Glomerular endothelial cell (primary cell): ENCODE measurements at places on chromosomes 2 and 18.

GRCh38 chr2:233061591-233062450, 1.7 kb downstream of the INPP5D start:
- no peak for DNase-seq

DNA sequence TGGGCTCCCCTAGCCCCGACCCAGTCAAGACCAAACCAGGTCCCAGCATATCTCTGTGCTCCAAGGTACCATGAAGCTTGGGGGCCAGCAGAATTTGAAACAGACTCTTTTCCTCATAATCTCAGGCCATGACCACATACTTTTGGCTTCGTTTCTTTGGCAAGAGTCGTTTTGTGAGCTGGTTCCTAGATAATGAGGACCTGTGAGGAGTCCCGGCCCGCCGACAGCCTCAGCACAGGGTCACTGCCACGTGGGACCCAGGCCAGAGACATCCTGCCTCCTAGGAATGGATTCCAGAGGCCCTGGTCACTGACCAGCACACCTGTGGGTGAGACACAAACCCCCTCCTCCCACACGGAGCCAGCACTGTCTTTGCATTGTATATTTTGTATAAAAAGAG, 73.5 kb downstream of the VAPA start:
- no peak for DNase-seq

- no peak for DNase-seq
Measured at GRCh38 chr2:62143696-62144095, 52.2 kb upstream of the B3GNT2 start.

DNA sequence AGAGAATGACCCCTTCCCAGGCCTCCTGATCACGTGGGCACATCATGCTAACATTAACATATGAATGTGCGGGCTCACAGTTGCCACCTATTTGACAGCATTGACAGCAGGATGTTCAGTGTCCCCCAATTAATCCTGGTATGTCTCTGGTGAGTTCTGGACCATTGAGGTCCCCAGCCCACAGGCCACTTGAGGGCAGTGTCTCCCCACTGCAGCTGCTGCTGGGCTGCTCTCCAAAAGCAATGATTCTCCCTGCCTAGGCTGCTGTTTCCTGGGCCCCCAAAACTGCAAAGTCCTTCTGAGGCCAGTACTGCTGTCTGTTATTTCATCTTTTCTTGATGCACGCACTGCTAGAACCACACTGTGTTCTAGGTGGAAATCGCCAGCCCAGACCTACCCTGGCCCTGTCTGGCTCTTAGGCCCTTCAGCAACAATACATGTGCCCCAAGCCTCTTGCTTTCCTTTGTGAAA, 52.7 kb upstream of the MAPK4 start:
- no peak for DNase-seq

DNA sequence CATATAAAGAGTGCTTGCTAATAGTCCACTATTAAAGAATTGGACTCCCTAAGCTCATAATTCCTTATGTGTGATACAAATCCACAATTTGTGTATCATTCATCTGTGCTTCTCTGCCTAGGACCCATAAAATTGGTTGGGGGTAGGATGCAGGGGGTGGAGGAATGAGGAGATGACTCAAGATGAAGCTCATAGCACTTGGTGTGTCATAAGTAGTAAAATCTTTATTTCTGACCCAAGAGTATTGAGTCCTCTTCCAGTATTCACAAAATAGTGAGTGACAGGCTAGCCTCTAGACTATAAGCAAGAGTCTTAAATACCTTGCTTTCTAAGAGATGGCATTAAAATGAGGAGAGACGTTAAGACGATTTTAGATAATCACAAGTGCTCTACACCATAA, 390.9 kb upstream of the CDH19 start:
- DNase-seq, result no peak

DNA sequence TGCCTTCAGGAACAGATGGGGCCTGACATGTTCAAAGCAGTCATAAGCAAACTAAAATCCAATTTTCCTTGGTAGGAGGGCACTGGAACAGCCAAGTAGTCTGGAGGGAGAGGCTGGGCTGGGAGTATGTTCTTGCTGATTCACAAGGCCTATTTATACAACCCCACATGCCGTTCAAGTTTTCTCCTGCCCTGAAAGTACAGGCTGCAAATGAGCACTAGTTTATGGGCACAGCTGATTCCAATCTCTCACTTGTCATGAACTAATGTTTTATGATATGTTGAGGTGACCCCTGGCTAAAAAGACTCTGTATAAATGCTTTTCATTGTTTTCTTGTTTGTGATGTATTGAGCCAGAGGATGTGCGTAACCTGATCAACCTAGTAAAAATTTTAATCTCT, 183.4 kb upstream of the SRD5A2 start:
- DNase-seq, result no peak

- no peak for DNase-seq
Measured at GRCh38 chr2:25794544-25795276, 83.6 kb downstream of the ASXL2 start.

DNA sequence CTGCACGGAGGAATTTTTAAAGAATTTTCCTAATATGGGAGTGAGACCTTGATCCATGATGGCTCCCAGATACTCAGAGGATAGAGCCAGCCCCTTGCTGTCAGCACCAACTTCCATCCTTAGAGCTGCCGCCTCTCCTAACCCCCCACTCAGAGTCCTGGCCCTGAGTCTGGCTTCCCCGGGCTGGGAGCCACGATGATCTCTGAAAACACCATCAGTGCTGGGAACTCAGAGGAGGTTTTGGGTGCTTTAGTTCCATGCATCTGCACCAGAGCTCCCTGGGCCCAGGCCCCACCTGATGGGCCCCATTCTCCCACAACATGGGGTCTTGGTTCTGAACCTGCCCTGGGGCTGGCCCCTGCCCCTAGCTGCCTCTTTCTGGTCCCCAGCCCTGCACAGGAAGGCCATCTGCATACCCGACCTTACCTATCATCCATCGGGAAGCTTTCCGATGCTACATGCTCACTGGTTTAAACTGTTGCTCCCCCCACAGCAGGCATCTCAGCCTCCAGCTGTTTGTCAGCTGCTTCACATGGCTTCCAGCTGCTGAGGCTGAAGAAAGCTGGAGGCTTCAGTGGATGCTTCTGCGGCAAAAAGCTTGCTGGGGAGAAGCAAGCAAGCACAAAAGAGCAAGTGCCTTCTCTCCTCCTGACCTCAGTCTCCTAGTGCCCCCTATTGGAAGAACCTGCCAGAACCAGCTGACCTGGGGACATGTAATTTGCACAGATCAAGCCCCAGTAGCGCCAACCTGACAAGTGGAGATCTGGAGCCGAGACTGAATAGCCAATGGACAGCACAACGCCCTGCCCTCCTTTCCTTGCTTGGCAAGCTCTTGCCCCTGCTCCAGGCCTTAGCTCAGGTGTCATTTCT, 24.2 kb upstream of the RHOB start:
- no peak for DNase-seq

GRCh38 chr18:47345291-47345690, 93.8 kb upstream of the SKOR2 start:
- DNase-seq, result no peak

DNA sequence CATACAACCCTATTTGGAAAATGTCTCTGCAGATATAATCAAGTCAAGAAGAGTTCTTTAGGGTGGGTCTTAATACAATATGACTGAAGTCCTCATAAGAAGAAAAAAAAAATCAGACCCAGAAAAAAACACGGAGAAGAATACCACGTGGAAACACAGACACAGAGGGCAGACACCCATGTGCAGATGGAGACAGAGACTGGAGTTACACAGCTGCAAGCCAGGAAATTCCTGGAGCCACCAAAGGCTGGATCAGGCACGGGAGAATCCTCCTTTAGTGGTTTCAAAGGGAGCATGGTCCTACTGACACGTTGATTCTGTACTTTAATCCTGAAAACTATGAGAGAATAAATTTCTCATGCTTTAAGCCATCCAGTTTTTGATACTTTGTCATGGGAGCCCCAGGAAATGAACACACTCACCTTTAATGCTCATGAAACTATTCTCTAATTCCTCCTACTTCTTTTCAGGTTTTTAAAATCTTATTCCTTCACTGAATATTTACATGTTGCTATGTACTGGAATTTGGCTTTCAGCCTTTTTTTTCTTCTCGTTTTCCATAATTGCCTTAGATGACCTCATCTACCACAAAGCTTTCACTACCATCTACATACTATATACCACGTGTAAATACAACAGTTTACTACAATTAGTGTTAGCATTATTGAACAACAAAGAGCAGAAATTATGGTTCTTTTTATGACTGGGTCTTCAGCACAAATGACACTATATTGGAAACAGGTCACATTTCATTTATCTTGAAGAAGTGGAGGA, 529.1 kb downstream of the IRS1 start:
- no peak for DNase-seq

DNA sequence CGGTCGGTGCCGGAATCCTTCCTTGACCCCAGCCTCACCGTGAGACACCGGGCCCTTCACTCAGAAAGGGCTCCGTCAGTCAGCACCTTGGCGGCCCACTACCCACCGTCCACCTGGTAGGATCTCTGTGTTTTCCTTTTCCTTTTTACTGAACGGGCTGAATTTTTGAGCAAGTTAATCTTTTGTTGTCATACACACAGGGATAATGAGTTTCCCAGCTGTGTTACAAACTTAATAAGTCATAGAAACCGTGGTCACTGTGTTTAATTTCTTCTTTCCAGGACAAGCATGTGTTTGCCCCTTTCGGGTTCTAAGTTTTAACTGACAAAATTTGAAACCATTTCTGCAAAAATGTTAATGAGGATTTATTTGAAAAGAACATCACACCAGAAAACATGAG, 39.0 kb upstream of the TPO start:
- DNase-seq, result no peak

DNA sequence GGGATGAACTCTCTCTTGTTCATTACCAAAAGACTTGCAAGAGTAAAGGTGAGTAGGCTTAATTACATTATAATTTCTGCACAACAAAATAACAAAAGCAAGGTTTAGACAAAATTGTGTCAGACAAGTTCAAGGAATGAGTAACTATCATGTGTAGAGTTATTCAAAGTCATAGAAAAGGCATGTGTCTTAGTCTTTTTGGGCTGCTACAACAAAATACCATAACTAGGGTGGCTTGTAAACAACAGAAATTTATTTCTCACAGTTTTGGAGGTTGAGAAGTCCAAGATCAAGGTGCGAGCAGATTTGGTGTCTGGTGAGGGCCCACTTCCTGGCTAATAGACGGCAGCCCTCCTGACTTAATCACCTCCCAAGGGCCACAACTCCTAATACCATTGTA, 37.6 kb downstream of the IL1R2 start:
- no peak for DNase-seq

DNA sequence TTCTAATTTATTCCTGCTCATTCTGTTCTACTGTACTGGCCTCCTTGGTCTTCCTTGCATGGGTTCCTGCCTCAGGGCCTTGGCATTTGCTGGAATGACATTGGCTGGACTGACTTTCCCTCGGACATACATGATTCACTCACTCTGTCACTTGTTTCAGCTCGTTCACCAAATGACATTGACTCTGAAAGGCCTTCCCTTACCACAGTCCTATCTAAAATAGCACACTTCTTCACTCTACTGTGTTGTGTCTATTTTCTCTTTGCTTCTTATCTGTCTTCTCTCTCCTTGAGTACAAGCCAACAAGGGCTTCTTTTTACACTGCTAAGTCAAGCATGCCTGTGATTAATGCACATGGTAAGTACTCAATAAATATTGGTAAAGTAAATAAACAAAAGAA, 65.6 kb downstream of the SCG2 start:
- no peak for DNase-seq

DNA sequence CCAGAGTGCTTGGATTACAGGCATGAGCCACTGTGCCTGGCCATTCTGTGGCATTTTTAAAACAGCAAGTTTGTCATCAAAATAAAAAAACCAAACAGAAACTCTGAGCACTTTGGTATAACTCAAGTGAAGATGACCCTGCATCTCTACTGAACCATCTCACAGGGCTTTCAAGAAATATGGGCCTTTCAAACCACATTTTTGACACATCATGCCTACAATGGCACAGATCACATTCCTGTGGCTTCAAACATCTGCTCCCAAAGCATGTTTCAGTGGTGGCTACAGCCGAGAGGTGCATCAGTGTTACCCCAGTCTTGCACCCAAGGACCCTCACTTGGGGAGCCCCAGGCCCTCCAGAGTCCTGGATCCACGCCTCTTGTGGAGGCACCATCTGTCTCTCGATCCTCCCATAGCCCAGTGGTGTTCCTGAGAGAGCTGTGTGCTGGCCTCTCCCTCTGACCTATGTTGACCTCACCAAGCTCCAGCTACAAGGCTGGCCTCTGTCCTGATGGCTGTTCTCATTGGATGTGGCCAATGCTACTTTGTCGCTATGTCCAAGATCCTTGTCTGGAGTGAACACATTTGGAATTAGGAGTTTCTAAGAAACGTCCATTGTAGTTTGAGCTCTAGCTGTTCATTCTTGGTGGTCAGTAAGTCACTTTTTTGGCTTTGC, 55.2 kb upstream of the RALBP1 start:
- no peak for DNase-seq

GRCh38 chr2:85915606-85916303, 27.0 kb upstream of the ST3GAL5 start:
- no peak for DNase-seq

GRCh38 chr2:74725287-74725686, 71.2 kb downstream of the SEMA4F start:
- DNase-seq, result no peak

DNA sequence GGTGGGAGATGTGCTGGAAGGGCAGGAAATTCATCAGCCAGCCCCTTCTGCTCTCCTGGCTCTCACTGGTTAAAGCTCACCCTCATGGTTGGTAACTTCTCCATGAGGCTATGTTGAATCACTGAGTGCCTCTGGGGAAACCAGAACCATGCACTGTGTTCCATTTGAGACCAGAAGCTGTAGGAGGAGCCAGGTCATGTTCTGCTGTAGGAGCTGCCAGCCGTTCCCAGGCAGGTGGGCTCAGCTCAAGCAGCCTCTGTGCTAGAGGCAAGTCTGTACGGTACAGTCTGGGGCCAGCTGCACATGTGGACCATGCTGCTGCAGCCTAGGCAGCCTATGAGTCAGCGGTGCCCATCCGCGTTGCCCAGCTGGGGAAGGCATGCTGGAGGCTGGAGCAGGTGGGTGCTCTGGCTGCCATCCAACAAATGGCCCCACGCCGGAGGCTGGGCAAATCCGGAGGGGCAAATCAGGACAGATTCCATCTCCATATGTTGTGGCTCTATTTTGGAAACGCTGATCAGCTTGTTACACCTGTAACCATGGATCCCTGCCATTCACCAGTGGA, 22.0 kb upstream of the KCNF1 start:
- no peak for DNase-seq

DNA sequence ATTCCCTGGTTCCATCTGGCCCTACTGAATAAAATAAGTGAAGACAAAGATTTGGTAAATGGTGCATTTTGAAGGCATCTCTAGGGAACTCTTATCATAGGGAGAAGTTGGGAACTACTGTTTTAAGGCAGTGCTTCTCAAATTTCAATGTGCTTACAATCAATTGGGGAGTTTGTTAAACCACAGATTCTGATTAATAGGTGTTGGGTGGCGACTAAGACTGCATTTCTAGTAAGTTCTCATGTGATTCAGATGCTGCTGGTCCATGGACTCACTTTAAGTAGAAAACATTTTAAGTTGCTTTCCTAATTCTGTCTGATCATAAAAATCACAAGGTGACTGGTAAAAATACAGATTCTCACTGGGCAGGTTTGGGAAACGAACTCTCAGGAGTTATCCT, 14.6 kb downstream of the FARSB start:
- no peak for DNase-seq

- no peak for DNase-seq
Measured at GRCh38 chr2:16461672-16462071, 204.0 kb downstream of the CYRIA start.
